ENCODE measurements at places on chromosomes 5 and 9. TPM values are rescaled to one million over a fixed set of nuclear protein-coding genes. Genes with fewer than 3 reads are reported as not detected.

ALDH1A1 gene
- not detected for total RNA-seq

CFAP157 gene
- not detected for total RNA-seq

IPO11 gene
- 77.1 TPM for total RNA-seq

PCDHA1 gene
- total RNA-seq = not detected

GGTA1 gene
- not detected for total RNA-seq

DNA sequence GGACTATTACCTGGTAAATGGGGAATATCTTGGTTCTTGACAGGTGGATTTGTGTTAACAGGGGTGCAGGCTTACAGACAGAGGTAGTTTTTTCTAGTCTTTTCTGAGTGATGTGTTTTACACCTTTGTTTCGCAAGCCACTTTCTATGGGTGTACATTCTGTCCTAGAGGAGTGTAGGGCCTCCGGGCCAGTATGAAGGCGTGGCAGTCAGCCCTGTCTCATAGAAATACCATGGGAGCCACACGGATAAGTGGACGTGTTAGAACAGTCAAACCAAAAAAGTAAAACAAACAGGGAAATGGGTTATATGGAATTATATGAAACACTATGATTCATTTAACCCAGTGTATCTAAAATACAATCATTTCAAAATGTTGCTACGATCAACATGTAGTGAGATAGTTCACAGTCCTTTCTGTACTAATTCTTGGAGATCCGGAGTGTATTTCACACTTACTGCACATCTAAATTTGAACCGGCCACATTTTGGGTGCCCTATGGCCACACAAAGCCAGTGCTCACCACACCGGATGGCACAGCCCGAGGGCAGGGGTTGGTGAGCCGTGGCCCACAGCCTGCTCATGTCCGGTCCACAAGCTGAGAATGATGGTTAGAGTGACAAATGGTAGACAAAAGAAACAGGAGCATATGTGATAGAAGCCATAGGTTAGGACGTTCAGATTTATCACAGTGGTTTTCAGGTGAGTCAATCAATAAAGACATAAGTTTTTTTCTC, 80.1 kb upstream of the IRX4 start:
- DNase-seq = no peak

DNA sequence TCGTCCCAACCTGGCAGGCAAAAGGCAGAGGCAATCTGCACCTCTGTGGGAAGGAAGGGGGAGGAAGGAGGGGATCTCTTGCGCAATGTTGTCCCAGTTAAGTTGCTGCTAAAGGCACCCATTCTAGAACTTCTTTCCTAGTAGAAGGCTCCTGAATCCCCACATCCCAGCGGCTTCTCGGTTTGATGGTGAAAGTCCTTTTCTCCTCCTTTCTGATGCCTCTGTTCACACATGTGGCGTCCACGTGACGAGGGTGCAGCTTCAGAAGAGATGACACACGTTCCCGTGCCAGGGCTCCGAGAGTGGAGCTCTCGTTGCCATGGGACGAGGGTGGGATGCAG, 96.9 kb upstream of the FCN2 start:
- DNase-seq = no peak

- no peak for DNase-seq
These were observed 422.4 kb downstream of the IRX1 start for GRCh38 chr5:4018007-4018406.

DNA sequence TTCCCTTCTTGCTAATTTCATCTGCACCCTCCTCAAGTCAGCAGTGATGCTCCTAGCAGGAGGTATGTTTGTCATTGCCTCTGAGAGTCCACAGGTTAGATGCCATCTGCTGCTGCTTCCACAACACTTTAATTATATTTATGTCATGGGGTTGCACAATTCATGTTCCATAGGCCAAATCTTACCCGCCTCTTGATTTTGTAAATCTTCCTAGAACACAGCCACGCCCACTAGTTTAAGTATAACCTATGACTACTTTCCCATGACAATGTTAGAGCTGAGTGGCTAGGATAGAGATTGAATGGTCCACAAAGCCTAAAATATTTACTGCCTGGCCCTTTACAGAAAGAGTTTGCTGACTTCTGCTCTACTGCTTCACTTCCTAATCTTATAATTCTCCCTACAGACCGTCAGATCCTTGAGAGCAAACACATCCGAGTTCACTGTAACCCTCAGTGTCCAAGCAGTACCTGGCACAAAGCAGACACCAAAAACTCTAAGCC, 21.1 kb downstream of the LIFR start:
- no peak for DNase-seq
